ENCODE measurements at places on chromosomes 6 and 20.
A peak's percentile ranks its signal among the peaks of the same experiment; 100 is the strongest.

DNA sequence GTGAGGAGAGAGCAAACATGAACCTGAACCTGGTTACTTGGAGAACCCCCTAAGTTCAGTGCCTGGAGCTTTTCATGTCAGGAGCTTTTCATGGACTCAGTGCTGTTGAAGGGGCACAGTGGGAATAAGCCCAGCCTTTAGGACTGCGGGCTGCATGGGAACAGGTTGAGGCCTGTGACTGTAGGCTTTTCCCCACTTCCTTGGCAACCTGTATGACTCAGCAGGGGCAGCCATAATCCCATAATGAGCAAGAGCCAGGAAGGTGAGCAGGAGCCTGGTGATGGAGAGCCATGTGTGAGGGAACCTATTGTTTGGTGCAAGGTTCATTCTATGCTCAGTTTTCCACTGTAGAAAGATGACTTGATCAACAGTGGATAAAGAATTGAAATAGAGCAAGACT lies 23.4 kb downstream of the MEP1A start:
- DNase-seq: no peak

GRCh38 chr6:17622144-17622543 lies 22.0 kb downstream of the FAM8A1 start:
- DNase-seq: no peak

GRCh38 chr6:45504947-45505346 lies 127.2 kb upstream of the SUPT3H start:
- no peak for DNase-seq

- DNase-seq: no peak
Observed at GRCh38 chr6:49269190-49269589, 193.9 kb downstream of the MMUT start.

- DNase-seq: no peak
Observed at GRCh38 chr6:14787677-14788076, 458.2 kb upstream of the JARID2 start.

- no peak for DNase-seq
Observed at GRCh38 chr20:20410678-20411077, 42.8 kb downstream of the INSM1 start.

GRCh38 chr6:93238632-93239031 lies 180.7 kb downstream of the EPHA7 start:
- DNase-seq: no peak

- no peak for DNase-seq
Observed at GRCh38 chr6:52595000-52595795, 18.3 kb upstream of the TRAM2 start.

DNA sequence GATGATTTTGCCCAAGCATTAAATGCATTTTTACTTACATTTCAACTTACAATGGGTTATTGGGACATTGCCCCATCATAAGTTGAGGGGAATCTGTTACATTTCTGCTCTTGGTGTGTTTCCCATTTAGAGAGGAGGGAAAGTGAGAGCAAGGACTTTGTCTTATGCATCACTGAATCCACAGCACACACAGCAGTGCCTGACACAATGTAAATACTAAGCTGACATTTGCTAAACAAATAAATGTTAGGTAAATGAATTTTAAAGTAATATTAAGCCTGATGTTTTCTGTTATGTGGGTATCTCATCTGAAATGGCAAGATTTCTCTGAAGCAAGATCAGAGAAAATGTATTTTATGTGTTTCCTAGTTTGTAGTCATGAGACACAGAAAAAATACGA lies 143.6 kb upstream of the STXBP5 start:
- no peak for DNase-seq

- no peak for DNase-seq
Observed at GRCh38 chr20:32749914-32750637, 6.8 kb upstream of the COMMD7 start.

GRCh38 chr20:59807909-59808728 lies 125.3 kb downstream of the SYCP2 start:
- no peak for DNase-seq

DNA sequence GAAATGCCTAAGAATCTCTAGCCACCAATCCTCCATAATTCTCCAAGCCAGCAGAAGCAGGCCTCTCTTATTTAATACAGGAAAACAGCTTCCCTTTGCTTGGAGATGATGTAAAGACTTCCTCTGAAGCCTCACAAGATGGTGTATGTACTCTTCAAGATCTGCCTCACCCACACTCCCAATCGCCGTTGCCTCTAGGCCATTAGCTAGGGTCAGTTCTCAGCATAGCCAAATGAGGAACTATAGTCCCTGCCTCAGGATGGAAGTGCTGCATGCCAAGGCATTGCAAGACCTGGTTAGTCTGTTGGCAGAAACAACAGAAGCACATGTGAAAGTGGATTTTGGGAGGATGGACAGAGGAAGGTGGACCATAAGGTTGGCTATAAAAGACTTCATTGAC lies 139.1 kb downstream of the SCML4 start:
- no peak for DNase-seq

DNA sequence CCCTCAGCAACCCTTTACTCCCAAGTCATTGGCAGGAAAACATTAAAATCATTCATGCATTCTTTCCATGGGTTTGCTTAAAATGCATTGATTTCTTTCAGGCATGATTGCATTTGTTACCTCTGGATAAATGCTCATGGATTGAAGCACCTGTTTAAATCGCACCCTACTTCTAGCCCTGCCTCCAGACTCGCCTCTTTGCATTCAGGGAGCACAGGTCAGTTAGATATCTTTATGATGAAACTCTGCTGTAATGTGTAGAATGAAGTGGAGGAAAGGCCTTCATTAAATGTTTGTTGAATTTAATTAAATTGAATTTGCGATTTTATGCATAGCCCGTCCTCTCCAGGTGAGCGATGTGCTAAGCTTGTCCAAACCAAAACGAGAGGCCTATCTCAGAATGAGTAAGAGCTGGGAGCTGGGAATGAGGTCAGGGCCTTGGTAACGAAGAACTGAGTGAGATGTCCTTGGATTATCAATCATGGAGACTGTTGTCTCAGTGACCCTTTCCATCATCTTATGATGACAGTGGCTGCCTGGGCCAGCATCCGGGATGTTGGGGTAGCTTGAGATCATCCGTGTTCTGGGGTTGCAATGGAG lies 210.1 kb downstream of the SYNDIG1 start:
- DNase-seq: no peak

DNA sequence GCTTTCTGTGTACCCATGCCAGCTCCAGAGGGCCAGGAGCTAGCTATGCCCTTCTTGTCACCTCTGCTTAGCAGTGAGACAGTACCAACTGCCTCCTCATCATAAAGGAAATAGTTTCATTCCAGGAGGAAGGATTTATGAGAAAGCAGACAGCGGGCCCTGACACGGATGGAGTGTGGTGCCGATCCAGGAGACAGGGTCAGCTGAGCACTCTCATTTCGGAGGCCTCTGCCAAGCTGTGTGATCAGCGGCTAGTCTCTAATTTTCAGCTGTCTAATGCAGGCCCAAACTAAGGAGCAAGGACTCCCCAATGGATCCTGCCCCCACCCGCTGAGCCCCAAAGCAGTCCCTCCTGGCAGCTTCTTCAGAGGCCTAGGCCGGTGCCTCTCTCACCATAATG lies 103.1 kb downstream of the LRFN2 start:
- DNase-seq: no peak

GRCh38 chr6:380234-381218 lies 11.0 kb upstream of the IRF4 start:
- no peak for DNase-seq

DNA sequence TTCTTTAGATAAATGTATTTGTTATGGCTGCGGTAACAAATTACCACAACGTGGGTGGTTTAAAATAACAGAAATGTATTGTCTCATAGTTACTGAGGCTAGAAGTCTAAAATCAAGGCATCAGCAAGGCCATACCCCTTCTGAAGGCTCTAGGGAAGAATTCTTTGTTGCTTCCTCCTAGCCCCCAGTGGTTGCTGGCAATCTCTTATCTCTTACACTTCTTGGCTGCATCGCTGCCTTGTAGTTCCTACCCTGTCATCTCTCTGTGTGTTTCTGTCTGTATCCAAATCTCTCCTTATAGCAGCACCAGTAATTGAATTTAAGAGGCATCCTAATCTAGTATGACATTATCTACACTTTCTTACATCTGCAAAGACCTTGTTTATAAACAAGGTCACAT lies 534.7 kb downstream of the PHF3 start:
- DNase-seq: no peak

- DNase-seq: no peak
Observed at GRCh38 chr6:134014588-134015137, 37.8 kb downstream of the SLC2A12 start.

DNA sequence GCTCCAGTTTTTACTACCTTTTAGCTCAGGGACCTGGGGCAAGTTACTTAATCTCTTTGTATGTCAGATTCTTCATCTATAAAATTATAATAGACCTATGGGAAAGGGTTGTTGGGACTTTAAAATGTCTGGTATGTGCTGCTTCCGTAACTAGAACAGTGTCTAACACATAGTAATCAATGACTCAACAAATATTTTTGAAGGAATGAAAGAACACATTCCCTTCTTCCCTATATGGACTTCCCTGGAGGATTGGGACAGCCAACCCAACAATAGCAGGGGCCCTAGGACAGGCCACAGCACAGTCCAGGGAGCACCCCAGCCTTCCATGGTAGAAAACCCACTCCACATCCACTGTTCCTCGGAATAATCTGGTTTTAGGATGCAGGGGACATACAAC lies 50.7 kb upstream of the TPD52L1 start:
- no peak for DNase-seq

DNA sequence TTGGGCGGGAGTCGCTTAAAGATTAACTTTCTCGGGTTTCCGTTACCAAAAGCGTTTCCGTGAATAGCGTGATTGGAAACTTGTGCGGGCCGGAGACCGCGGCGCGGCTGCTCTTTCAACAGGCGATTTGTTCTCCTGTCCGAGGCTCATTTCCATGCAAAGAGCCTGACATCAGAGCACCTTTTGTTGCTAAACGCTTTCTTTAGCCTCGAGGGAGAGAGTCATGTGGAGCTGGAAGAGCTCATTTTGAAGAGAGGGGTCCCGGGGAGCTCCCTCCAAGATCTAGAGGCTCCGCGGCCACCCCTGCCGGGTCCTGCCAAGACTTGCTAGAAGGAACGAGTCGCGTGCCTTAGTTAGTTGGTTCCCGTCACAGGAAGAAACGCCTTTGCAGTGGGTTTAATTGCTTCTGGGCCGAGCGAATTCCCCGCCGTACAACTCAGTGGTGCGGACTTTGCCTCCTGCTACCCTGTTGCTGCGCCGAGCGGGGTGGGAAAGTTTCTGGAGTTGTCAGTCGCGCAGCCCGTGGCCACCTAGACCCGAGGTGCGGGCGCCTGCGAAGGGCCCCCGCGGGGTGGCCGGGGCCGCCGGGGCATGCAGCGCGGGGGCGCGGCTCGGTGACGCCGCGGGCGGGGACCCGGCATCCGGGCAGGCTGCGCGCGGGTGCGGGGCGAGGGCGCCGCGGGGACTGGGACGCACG lies at the start of gene SASH1:
Gene SASH1, plus strand, starts transcription at position 489 of the 697 bp plus-strand sequence. CDS start 230 bp downstream, outside the sequence.
- peak; percentile 10 for DNase-seq

All from activated naive CD4-positive, alpha-beta T cell treated with Interleukin-2 at 50 U/mL for 16 hours (primary cell).